Forelimb muscle (tissue), 1 donor: ENCODE measurements at places on chromosomes 5 and 9. TPM values are rescaled to one million over a fixed set of nuclear protein-coding genes. Genes with fewer than 3 reads are reported as not detected.

DNA sequence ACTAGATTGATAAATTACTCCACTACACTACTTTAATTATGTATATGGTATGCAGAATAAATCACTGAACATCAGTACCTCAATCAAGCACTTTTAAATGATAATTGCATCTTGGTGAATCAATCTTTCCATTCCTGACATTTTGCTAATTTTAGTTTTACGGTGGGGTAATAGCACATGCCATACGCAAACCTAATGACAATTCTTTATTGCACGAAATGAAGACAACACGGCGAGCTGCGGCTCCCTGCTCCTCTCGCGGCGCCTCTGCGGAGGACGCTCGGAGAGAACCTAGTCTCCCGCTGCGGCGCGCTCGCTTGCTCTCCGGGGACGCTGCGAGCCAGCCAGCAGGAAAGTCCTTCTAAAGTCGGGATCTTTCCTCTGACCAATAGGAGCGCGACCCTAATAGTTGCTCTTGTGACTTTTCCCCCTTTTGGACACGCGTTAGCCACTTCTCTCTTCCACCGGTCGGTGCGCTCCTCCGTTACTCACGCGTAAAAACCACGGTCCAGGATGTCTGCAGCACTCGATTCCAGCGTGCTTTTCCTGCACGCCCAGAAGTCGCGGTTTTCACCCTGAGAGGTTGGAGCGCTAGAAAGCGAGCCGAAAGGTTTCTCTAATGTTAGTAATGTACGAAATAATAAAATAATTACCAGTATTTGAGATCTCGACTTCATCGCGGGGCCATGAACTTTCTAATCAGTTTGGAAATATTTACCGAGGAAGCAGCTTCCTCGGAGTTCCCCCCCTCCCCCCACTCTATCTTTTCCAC is 1.0 kb upstream of the MEF2C start:
- DNase-seq: no peak

The PCDHA9 gene
- not detected for polyA plus RNA-seq

- DNase-seq: no peak
Measured at GRCh38 chr5:169768416-169768815, 131.3 kb downstream of the DOCK2 start.

DNA sequence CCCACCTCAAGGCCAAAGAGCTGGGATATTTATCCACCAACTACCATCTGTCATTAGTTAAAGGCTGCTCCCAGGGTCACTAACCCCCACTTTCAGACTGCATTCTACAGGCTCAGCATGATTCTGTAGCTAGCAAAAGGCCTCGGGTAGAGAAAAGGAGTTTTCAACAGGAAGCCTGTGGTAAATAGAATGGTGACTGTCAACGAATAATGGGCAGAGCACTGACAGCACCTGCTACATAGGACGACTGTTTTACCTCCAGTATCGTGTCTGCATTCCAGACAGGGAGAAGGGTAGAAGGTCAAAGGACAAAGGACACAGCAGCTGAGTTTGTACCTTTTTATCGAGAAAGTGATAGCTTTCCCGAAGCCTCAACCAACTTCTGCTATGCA is 20.3 kb downstream of the MFAP3 start:
- no peak for DNase-seq

- DNase-seq: no peak
Measured at GRCh38 chr5:64199425-64199824, 33.8 kb downstream of the RNF180 start.

DNA sequence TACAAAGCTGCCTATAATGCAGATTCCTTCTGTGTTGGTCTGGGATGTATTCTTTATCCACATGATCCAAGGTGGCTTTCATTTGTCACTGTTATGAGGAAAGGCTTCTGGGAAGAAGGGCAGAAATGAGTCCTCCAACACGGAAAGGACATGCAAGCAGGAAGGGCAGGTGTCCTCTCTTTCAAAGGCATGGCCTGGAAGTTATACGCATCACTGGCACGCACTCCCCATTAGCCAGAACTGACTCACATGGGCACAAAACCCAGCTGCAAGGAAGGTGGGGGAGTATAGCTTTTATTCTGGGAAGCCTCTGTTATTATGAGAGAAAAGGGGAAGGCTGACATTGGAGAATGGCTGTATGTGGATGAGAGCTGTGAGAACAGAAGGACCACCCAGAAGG is 141.3 kb upstream of the ZNF618 start:
- no peak for DNase-seq

The ENTPD8 gene
- polyA plus RNA-seq: 0.46 TPM
